T-helper 2 cell (primary cell): ENCODE measurements at places on chromosomes 16 and 17.

- no peak for DNase-seq
Measured at GRCh38 chr16:50653633-50654519, 27.2 kb downstream of the SNX20 start.

DNA sequence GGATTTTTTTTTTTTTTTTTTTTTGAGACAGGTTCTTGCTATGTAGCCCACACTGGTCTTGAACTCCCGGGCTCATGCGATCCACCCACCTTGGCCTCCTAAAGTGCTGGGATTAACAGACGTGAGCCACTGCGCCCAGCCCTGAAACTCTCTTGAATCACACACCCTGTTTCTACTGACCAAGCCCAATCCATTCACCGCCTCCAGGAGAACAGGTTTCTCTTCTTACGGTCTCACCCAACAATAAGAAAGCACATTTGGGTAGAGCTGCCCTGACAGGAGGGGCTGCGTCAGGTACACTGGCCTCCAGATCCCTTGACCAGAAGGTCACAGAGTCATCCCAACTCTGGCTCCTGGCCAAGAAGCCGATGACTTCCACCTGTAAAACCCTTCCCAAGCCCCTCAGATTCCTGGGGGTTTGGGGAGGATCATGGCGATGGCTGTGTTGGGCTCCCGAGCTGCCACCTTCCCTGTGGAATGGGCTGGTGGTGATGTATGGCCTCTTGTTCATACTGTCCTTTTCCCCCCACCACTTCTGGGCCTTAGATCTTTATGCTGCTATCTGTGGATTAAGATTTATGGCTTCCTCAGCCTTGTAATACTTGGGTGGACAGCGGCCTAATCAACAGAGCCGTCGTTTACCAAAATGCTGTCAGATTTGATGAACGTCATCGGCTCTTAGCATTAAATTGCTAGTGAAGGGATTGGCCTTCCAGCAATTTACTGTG, 89.1 kb downstream of the KATNIP start:
- DNase-seq: no peak

DNA sequence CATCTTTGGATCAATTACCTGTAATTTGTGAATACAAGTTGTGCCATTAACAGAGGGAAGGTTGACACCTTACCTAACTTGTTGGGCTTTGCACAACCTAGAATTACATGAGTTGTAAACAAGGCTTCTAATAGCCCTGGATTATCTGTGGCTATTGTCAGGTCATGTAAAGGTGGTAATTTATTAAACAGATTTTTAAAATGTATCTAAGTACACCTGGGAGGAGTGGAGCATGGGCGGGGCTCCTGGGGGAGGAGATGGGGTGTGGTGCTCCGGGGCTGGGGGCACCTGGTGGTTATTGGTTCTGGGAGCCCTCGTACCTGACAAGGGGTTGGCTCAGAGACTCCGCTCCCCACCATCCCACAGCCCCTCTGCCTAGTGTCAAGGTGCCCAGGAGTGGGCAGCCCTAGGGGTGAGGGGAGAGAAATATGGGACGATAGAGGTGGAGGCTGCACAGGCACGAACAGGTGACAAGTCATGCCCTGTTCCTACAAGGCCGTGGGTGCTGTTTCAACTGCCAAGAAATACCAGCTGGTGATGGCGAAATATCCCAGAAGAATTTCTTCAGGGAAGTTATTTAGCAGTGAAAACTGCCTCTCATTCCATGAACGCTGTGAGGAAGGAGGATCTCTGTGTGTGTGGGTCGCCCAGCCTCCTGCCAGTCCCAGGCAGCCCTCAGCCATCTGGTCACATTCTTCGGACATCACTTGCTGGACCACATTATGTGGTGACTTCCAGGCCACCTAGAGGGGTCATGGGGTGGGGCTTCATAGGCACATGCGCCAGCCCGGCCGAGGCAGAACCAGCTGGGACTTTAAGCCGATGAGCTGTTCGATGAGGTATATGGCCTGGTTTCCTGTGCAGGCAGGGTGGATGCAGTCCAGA, 55.5 kb upstream of the IRX3 start:
- DNase-seq: no peak

DNA sequence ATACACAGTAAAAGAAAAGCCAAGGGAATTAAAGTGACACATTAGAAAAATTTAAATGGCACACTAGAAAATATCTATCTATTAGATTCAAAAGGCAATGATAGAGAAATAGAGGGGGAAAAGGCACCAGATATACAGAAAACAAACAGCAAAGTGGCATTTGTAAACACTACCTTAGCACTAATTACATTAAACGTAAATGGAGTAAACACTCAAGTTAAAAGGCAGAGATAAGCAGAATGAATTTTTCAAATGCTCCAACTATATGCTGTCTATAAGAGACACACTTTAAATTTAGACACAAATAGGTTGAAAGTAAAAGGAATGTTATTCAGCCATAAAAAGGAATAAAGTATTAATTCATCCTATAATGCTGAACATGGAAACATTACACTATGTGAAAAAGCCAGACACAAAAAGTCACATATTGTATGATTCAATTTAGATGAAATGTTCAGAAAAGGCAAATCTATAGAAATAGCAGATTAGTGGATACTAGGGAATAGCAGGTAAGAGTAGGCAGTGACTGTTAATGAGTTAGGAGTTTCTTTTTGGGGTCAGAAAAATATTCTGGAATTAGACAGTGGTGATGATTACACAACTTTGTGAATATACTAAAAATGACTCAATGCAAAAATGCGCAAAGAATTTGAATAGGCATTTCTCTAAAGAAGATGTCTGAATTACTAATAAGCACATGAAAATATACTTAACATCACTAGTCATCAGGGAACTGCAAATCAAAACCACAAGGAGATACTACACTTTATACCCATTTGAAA, 92.4 kb downstream of the BRIP1 start:
- no peak for DNase-seq

GRCh38 chr16:79532785-79533184, 67.8 kb downstream of the MAF start:
- no peak for DNase-seq

DNA sequence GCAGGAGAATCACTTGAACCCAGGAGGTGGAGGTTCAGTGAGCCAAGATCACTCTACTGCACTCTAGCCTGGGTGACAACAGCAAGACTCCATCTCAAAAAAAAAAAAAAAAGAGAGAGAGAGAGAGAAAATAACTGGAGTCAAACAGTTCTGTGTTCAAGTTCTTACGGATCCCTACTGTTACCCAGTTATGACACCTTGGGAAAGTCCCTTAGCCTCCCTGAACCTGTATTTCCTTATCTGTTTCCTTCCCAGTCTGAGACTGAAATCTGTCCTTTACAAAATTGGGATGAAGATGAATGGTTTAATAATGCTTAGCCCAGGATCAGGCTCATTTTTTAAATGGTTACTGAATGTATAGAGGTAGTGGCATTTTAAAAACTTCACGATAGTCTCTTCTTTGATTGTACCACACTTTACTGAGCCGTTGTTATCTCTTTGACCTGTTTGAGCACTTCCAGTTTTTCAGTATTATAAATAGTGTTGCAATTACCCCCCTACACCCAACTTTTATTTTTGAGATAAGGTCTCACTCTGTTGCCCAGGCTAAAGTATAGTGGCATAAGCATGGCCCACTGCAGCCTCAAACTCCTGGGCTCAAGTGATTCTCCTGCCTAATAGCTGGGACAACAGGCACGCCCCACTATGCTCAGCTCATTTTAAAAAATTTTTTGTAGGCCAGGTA, 17.1 kb downstream of the ZNF768 start:
- no peak for DNase-seq
